ENCODE measurements at places on chromosomes 7 and 10.

GRCh38 chr10:6642876-6643275 lies 62.8 kb upstream of the PRKCQ start:
- DNase-seq, result no peak

GRCh38 chr7:132072873-132073272 lies 503.4 kb downstream of the PLXNA4 start:
- DNase-seq, result no peak

- DNase-seq, result peak; percentile 26
These were observed 109.4 kb upstream of the ZMIZ1 start for GRCh38 chr10:78959217-78959923.

DNA sequence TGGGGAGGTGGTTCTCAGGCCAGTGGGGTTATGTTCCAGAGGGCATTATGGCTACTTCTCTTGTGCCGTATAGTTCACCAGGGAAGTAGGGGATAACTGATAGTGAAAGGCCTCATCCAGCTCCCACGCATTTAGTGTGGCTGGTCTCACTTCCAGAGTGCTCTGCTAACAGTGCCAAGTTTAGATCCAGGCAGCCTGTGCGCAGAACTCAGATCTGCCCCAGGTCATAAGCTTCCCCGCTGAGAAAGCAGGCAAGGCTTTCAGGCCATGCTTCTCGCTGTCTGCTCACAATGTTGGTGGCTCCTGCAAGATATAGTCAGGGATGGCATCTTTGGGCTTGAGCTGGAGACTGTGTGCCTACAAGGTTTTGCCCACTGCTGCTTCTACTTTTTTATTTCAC lies 11.3 kb downstream of the AGK start:
- DNase-seq, result no peak

GRCh38 chr10:69172241-69172982 lies 7.6 kb upstream of the SUPV3L1 start:
- DNase-seq, result no peak

GRCh38 chr7:50751146-50751545 lies 31.6 kb downstream of the GRB10 start:
- DNase-seq, result no peak

DNA sequence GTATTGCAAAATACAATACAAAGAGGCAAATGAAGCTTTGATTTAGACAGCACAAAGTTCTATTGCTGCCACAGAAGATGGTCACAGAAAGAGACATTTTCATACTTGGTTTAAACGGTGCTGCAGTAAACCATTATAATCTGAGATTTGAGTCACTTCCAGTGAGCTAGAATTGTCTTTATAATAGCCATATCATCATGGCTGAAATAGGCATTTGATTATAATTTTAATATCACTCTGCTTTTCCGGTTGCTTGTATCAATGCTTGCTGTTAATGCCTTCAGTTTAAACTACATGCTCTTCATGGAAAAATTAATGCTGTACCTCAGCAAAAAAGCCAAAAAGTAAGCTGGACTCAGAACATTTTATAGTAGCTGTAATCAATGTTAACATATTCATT lies 48.5 kb downstream of the CPEB3 start:
- no peak for DNase-seq

GRCh38 chr10:95835149-95835860 lies 72.5 kb upstream of the CC2D2B start:
- DNase-seq, result no peak

GRCh38 chr10:71243756-71244395 lies 31.5 kb downstream of the UNC5B start:
- no peak for DNase-seq

DNA sequence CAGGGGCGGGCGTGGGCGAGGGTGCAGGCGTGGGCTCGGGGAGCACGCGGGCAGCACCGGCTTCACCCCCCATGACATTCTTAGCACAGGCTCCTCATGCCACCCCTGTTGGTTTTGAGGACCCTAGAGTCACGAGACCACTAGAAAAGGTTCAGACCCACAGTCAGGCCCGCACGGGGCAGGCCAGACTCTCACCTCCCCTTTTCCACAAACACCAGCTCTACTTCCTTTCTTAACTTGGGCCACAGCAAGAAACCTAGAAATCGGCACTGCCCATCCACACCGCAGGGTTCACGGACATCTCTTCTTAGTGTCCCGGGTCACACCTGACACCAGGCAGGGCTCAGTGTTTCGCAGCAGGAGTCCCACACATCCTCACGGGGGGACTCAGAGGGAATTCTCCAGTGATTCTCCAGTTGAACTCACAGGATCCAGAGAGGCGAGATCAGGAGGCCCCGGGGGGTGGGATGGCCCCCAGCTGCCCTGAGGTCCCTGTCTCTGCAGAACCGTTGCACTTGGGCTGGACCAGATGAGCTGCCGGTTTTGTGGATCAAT lies 52.0 kb downstream of the JAKMIP3 start:
- no peak for DNase-seq

DNA sequence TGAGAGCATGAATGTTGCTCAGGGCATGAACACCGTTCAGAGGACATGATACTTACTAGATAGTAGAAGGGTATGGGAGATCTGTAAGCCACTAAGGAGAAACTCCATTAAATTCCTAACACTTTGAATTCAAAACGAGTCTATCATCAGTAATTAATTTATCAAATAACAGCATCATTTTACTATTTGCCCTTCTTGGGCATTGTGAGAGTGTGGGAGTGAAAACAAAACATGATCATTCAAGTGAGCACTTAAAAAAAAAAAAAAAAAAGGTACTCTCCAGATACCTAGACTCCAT lies 20.5 kb upstream of the ASB15 start:
- DNase-seq, result no peak

DNA sequence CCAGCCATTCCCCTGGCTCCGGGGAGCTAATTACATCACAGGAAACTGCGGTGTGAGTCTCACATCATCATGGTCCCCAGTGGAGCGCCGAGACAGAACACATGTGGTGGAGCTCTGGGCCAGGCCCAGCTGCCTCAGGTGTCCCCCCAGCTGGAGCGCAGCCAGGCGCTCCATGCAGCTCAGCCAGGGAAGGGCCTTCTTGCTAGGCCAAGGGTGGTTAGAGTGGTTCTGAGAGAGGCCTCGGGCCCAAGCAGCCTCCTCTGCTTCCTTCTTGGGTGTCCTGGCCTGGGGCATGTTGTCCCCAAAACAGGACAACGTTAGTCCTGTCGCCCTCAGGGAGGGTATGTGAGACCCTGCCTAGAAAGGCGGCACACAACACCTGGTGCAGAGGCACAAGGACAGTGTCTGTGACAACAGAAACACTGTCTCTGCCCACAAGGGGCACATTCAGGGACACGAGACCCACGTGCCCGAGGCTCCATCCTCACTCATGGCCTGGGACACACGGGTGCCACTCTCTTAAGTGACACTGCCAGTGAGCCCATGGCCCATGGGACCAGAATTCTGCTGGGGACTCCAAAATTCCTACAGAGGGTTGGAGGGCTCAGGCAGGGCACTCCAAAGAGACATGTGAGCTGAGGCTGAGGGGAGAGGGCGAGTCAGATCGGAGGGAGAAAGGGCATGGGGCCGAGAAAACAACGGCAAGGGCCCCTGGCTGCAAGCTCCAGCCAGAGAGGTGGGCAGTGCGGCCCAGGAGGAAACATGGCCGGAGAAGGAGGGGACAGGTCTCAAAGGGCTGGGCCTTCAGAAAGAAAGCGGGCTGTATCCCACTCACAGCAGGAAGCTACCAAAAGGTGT lies 37.0 kb upstream of the RET start:
- DNase-seq, result no peak

DNA sequence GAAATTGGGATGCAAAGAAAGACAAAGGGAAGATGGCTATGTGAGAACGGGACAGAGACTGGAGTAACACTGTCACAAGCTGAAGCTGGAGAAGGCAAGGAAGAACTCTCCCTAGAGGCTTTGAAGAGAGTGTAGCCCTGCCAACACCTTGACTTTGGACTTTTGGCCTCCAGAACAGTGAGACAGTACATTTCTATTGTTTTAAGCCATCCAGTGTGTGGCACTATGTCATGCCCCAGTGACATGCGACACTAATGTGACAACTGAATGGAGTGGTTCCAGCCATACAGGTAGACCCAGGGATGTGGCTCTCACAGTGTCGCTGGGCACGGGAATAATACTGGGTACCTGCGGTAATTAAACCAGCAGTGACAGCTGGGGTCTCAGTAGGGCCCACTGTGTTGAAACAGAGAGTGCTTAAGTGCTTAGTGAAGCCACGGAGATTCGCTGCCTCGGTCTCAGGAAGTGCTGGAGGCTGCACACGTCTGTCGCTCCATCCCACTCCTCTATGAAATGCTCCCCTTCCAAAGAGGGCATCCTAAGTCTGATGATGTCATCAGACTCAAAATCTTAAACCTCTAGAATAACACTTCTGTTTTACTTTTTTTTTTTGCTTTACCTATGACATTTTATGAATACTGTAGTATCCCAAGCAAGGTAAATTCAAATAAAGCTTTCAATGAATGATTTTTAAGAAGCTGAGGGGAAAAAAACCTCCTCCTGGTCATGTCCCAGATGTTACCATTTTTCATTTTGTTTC lies 154.6 kb upstream of the RHEB start:
- DNase-seq, result no peak

Measured in NCI-H524 (cell line).